Stimulated activated CD8-positive, alpha-beta memory T cell treated with anti-CD3 and anti-CD28 coated beads, Interleukin-7, amount 100 ng/mL, for 24 hours (primary cell): ENCODE measurements at places on chromosomes 4 and X.
A peak's percentile ranks its signal among the peaks of the same experiment; 100 is the strongest.

GRCh38 chr4:67071641-67072040 is 473.7 kb downstream of the CENPC start:
- no peak for DNase-seq

- no peak for DNase-seq
These were observed 9.1 kb upstream of the PAGE1 start for GRCh38 chrX:49704691-49705404.

DNA sequence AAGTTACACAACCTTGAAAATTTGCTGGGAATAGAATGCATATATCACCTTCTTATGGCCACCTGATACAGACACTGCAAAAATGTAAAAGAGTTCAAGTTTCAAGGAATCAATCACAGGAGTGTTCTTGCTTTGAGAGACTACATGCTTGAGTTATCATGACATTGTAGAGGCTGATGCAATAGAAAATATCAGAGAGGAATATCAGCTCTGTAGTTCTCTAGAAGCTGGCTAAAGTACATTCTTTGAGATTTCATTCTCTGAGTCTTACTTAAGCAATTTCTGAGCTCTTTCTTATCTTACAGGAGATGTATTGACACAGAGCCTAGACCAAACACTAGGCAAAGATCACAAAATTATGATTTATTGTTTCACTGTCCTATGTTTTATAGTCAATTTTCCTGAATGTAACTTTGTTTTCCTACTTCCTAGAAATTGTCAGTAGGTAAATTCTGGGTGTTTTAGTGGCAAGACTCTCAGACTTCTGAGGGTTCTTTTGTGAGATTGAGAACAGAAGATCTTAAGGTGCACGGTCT is 152.1 kb upstream of the HPGD start:
- no peak for DNase-seq

DNA sequence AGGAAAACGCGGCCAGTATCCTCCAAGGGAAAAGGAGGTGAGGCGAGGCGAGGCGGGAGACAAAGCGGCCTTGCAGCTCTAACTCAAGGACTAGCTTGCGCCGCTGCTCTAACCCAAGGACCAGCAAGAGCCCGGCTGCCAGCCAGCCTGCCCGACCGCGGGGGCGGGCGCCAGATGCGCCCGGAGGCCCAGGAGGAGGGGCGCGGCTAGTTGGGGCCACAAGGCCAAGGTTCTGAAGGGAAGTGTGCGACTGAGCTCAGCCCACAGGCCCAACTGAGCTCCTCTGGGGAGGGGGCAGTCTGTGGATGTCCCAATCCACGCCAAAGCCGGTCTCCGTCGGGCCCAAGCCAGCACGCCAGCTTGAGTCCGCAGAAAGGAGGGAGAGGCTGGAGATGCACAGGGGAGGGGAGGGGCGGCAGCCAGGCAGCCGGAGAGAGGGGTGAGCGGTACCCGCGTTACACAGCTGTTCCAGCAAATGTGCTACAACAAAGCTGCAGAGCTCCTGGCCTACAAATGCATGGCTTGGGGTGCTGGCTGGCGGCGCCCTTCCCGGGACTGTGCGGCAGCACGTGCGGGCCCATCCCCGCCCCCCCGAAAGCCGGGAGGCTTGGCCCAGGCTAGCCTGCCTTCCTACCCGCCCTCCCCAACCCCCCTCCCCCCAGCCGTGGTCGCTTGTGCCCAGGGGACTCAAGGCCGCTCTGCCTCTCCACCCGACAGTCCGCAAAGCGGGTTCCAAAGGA is 637 bp downstream of the AMER1 start:
- DNase-seq, result peak; percentile 1

- no peak for DNase-seq
These were observed 127.7 kb downstream of the PRKX start for GRCh38 chrX:3585719-3586118.

DNA sequence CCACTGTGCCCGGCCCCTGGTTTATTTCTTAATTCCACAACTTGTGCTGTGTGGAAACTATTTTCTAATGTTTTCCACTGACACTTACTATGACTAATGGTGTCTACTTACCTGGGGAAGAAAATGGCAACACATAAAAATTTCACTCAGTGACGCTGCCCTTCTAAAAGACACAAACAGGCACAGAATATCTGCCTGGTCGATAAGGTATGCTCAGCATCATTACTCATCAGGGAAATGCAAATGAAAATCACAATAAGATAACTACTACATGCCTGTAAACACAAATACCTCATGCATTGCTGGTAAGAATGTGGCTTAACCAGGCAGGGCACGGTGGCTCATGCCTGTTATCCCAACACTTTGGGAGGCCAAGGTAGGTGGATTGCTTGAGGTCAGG is 61.6 kb downstream of the UBE2K start:
- no peak for DNase-seq

DNA sequence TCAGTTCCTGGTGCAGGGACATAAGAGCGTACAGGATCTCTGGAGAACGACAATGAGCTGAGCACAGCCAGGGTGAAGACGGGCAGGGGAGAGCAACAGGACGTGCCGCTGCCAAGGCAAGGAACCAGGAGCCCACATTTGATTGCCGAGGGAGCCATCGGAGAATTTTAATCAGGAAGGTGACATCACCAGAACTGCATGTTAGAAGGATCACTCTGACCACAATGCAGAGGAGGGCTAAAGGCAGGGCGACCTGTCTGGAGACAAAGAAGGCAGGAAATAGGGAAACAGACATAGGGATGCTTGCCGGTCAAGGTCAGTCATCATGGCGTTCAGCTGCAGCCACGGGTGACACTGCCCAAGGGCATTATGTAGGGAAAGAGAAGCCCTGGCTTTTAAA is 81.4 kb downstream of the RBM47 start:
- no peak for DNase-seq

DNA sequence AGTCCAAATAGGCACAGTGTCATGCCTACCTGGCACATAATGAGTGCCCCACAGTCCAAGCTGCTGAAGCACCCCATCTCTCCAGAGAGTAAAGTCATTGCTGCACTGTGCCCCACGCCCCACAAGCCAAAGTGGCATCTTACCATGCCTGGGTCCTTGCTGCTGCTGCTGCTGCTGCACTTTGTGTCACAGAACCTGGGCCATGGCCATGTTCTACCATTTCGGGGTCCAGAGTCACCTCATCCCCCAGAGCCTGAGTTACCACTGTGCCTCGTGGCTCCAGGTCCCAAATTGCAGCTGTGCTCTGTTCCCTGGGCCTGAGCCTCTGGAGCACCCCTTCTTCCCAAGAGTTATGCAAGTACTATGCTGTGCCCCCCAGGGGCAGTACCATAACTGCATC is 40.5 kb downstream of the SLC10A7 start:
- no peak for DNase-seq

- DNase-seq, result no peak
These were observed 976.8 kb upstream of the ADGRL3 start for GRCh38 chr4:60223208-60223923.
